CMK (cell line): ENCODE measurements at places on chromosomes 12 and 14.

GRCh38 chr12:112546339-112546738 is 127.6 kb downstream of the PTPN11 start:
- no peak for DNase-seq

DNA sequence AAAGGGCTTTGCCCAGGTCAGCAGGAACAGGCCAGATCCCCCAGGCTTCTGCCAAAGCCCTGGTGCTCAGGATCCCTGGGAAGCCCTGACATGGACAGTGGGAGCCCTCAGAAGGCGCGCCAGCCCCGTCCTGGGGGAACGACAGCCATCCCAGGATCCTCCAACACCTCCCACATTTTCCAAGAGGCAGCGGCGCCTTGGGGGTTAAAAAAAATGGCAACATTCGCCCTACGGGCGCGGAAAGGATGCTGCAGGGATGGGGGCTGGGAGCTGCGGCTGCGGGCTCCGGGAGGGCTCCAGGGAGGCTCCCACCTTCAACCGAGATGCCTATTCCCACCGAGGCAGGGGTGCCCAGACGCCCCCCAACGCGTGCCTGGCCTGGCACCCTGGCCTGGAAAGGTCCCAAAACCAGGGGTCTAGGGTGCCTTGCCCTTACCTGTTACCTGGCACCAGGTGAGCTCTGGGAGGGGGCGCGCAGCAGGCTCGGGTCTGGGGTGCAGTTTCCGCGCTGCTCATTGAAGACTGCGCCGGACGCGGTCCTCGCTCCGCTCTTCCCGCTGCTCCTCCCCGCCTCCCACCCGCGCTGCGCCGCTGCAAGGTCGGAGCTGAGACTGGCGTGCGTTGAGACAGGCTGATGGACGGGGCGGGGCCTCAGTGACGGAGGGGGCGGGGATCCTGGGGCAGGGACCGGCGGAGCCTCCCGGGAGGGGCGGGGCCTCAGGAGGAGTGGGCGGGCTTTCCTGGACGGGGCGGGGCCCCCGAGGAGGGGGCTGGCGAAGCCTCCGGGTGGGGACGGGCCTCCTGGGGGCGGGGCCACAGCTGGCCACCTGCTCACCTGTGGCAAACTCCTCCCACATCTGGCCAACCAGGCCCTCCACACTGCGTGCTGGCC is at the start of gene ABCB9:
Gene ABCB9, minus strand, starts transcription at position 613 of the 892 bp plus-strand sequence. CDS start 6,228 bp downstream, outside the sequence.
- DNase-seq = peak; percentile 89

GRCh38 chr14:89320381-89321000 is 96.5 kb downstream of the FOXN3 start:
- no peak for DNase-seq

DNA sequence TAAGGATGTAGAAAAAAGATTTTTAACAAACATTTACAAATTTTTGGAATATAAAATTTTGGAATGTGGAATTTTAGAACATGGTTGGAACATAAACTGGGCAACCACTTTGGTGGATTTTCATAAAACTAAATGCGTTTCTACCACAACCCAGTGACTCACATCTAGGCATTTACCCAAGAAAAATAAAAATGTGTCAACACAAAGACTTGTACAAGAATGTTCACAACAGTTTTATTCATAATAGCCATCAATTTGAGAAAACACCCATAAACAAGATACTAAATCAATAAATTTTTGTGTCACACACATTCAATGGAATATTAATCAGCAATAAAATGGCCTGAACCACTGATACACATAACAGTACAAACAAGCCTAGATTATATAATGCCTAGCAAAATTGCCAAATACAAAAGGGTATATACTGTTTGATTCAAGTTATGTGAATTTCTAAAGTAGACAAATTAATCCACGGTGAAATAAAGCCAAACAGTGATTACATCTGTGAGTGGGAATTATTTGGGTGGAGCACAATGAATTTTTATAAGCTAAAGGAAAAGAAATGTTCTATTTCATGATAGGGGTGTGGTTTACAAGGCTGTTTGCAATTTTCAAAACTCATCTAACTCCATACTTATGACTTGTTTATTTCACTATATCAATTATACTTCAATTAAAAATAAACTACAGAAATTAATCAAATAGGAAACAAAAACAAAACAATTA is 415.2 kb upstream of the OR4E1 start:
- no peak for DNase-seq
